Cerebellar nuclear complex (tissue), 1 donor: ENCODE measurements at places on chromosomes 16 and 17.

DNA sequence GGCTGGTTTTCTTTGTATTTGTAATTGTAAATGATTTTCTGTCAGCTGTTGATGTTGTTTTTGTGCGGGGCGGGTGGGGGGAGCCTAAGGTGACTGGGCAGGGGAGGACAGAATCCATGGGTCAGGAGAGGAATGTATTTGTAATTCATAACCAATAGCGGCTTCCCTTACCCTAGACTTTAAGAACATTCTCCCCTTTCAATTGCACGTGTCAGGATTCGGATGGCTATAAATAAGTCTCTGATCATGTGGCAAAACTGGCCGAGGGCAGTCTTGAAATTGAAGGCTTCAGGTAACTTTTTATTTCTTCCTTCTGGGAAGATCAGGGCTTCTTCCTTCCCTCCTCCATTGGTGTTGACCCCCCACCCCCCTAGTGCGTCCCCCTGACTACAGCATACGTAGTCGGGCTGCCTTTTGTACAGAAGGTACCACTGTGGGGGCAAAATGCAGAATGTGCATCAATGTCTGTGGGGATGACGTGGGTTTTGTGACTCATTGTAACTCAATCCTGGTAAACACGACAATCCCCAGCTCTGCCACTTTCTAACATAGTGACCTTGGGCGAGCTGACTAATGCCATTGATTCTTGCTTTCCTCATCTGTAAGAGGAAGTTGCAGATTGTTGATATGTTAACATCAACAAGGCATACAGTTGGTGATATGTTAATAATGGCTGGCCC is 16.2 kb downstream of the MARCHF10 start:
- no peak for DNase-seq

DNA sequence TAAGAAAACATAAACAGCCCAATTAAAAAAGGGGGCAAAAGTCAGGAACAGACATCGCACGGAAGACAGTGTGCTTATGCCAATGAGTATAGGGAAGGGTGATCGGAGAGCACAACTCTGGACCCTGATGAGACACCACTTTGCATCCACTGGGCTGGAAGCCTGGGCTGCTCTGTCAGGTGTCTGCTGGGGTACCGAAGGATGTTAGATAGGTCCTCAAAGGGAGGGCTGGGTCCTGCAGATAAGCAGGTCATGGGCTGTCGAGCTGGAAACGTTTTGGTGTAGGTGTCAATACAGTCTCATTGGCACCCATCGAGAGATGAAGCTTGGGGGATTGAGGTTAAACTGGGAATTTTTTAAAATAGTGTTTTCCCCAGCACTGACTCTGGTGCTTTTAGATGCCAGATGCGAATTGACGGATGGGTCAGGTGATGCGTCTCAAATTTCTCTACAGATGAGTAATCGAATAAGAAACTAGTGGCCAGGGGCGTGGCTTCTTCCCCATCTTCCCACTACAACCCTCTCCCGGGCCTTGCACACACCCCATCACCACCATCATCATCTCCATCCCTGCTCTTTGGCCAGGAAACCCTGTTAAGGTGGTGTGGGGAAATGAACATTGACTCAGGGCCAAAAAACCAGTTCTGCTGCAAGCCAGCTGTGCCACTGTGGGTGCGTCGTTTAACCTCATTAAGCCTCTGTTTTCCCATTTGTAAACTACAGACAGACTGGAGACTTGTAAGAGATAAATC is 47.8 kb upstream of the IRF8 start:
- DNase-seq = no peak

DNA sequence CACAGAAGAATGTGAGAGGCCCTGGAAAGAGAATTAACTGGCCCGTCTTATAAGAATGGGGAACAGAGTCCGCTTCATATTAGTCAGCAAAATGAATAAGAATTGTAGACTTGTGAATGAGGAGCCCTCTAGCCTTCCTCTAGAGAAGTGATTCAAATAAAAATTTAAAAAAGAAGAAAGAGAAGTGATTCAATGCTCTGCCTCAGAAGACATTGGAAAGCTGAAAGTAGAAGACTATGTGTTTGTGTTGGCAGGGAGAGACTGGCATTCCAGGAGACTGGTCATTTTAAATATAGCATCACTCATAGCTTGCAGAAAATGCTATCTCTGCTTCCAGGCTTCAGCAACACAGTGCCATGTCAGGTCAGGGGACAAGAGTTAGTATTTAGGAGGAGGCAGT is 190.6 kb upstream of the HS3ST3A1 start:
- DNase-seq = no peak

- no peak for DNase-seq
Measured at GRCh38 chr16:68417711-68418301, 30.5 kb downstream of the SMPD3 start.

GRCh38 chr16:12646490-12647274 is 157.0 kb downstream of the CPPED1 start:
- no peak for DNase-seq

DNA sequence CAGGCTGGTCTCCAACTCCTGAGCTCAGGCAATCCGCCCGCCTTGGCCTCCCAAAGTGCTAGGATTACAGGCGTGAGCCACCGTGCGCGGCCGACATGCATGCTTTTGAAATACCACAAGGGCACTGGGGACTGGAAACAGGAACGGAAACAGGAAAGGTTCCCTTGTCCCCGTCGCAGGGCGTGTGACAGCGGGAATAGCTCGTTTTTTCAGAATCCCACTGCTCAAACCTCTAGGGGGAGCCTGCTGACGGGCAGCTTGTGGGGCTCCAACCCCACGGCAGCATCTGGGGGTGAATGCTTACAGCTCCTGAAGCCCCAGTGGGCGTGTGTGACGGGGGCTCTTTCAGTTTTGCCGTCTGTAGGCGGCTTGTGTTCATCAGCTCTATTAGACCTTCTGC is 18.8 kb upstream of the ASGR2 start:
- no peak for DNase-seq
